ENCODE measurements at places on chromosomes 13 and 19.

GRCh38 chr13:41693434-41693833 is 236.1 kb downstream of the RGCC start:
- DNase-seq = no peak

GRCh38 chr13:101621099-101621498 is 168.6 kb downstream of the ITGBL1 start:
- DNase-seq = no peak

- DNase-seq = peak; percentile 42
Observed at GRCh38 chr13:50387051-50387581, 371.9 kb downstream of the KCNRG start.

GRCh38 chr13:40564342-40565001 is 102.0 kb downstream of the FOXO1 start:
- peak; percentile 19 for DNase-seq

DNA sequence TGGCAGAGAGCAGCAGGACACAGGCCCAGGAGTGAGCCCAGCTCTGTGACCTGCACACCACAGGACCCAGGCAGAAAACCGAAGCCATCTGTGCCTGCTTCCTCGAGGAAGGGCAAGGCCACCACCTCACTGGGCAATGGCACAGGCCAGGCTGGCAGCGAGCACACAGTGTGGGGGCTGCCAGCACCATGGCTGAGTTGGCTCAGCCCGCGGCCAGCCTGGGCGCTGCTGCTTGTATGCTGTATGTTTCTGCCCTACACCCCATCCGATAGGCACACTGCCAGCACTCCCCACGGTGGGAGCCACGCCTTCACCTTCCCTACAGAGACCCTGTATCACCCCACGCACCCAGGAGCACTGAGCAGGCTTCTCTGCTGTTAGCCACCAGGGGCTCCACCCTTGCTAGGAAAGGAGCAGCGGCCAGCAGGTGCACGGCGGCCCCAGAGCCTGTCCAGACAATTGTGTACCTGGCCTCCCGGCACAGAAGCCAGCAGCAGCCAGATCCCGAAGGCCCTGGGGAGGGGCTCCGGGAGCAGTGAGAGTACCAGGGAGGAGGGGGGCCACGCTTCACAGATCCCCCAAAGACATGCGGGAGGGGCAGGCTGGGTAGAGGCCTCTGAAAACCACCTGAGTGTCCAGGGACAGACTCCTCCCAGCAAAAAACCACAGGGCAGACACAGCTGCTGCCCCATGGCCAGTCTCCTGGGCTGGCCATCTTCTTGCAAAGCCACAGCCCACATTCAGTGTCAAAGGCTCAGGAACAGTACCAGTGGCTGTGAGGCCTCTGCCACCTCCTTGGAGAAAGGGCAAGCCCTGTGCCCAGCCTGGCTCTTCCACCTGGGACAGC is 56.1 kb downstream of the MLLT1 start:
- DNase-seq = no peak

- no peak for DNase-seq
Observed at GRCh38 chr13:53691417-53691816, 662.8 kb downstream of the OLFM4 start.

DNA sequence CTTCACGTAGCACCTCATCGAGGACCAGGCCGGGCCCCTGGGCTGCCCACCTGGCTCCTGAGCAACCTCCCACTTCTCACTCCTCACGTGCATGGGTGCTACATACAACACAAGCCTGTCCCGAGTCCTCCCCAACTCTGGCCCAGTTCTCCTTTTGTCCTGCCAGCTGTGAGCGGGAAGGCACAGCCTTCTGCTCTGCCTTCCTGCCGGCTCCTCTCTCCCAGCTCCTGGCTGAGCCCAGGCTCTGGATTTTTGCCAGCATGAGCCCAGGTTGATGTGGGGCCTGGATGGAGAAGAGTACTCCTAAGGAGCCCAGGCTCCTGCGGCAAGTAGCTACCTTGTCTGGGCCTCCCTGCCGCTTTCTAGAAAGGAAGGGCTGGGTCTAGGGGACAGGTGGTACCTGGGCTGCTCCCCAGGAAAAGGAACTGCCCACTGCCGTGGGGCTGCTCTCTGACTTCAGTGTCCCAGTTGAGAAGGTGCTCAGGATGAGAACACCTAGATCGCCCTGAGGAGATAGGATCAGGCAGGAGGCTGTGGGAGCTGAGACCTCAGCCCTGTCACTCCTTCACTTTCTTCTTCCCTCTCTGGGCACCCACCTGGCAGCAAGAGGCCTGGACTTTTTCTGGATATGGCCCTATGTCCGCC is 23.6 kb downstream of the LYL1 start:
- DNase-seq = no peak

DNA sequence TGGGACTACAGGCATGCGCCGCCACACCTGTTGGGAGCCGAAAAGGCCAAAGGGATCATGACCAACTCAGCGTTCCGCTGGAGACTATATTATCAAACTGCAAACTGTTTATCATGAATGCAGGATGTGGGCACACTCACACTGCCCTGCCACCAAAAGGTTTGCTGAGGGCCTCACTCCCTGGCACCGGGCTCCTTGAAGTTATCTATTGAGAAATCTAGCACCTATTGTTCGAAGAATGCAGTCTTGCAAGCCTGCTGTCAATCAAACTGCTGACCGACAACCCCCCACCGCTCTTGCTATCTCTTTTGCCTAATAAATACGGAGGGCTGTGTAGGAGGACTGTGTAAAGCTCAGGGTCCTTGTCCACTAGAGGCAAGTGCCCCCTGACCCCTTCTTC is 5.2 kb upstream of the ZNF836 start:
- DNase-seq = no peak

DNA sequence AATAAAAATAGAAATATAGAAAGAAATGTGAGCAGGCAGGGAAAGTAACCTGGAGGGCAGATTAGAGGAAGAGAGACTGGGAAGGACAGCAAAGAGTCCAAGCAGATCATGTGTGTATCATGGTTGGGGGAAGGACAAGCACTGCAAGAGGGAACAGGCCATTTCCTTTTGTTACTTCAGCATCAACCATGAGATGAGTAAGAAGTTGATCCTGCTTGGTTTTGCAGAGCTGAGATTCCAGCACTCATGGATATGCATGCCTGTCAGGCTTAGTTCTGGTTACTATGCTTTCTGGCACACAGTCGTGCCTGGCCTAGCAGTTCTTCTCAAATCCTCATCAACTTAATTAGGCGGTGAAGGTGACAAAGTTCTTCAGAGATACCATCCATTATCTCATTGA is 18.1 kb downstream of the NALCN start:
- no peak for DNase-seq
